ENCODE measurements at places on chromosomes 5 and 9.

- no peak for DNase-seq
Measured at GRCh38 chr9:19998153-19998552, 209.3 kb upstream of the SLC24A2 start.

- no peak for DNase-seq
Measured at GRCh38 chr5:76590027-76590426, 33.2 kb downstream of the F2RL2 start.

DNA sequence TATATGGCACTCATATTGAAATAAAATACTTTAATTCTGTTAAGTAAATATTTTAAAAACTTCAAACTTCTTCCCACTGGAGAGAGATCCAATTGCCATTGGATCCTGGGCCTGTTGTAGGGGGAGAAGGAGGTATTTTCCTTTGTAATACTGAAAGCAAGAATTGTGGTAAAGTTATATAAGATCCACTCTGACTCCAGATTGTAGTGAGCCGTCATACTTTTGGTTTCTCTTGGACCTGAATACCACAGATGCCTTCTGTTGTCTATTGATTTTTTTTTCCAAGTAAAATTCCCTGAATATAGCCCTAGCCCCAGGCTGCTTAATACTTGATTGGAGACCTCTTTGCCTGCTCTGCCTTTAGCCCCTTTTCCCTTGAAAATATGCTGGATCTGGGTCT, 86.9 kb downstream of the ATG10 start:
- DNase-seq: no peak

DNA sequence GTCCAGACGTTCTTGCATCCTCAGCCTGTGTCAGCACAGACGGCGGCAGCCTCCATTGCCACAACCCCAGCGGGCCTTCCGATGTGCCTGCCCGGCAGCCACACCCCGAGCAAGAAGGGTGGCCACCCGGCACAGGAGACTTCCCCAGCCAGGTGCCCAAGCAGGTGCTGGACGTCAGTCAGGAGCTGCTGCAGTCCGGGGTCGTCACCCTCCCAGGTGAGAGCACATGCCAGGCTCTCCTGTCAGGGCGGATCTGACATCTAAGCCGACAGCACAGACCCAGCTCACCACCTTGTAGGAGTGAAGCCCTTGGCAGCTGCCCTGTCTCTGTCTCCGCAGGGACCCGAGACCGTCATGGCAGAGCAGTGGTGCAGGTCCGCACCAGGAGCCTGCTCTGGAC, 48.3 kb upstream of the LRRC14B start:
- no peak for DNase-seq

- no peak for DNase-seq
Measured at GRCh38 chr9:124598048-124598447, 90.8 kb upstream of the NR5A1 start.

DNA sequence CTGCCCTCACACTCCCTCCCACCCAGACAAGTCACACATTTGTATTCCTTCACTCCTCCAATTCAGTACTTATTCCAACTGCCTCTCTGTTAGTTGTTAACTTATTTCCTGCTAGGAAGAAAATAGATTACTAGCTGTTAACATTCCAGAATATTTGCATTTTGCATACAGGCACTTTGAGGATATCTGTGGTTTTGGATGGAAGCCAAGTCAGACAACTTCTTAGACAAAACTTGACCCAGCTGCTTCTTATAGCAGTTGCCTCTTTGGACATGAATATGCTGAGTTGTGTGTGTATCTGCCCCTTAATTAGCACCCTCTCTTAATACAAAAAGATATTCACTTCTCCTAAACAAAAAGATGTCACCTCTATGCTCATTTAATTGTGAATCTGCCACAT, 1280.6 kb upstream of the ACO1 start:
- DNase-seq: no peak

DNA sequence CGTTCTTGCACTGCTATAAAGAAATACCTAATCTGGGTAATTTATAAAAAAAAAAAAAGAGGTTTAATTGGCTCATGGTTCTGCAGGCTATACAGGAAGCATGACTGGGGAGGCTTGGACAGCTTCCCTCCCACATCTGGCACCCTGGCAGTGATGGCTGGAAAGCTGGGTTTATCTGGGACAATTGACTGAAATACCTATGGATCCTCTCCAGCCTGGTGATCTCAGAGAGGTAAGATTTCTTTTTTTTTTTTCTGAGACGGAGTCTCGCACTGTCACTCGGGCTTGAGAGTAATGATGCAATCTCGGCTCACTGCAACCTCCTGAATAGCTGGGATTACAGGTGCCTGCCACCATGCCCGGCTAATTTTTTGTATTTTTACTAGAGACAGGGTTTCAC, 22.7 kb upstream of the UGCG start:
- DNase-seq: no peak

GRCh38 chr5:56549096-56549886, 266.1 kb upstream of the MAP3K1 start:
- no peak for DNase-seq

DNA sequence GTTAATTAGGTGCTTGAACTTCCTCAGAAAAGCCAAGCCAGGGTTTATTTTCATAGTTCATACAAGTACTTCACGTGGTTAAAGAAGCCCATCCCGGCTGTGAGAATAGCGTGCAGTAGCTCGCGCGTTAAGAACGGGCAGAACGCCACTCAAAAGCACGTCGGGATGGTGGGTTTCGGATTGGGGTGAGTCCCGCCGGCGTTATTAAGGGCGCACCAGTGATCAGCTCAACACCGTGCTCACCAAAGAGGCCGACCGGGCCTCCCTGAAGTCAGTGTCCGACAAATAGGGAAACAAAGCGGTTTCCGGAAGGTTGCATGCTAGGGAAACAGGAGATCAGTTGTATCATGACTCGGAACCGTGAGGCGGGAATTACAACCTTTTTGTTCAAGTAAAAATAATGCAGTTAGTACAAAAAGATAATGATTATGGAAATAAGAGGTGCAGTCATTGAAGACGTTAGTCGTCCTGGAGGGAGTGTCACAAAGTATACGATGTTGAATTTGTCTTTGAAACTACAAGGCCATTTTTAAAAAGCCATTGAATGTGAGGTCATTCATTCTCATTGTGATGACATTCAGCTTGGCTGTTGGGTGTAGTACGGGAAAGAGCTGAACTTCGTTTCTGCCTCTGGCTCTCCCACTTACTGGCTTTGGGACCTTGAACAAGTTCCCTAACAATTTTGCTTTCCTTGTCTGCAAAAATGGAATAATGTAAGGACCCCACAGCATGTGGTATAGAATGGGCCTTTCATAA, 992 bp downstream of the SETD9 start:
- DNase-seq: peak; percentile 63

DNA sequence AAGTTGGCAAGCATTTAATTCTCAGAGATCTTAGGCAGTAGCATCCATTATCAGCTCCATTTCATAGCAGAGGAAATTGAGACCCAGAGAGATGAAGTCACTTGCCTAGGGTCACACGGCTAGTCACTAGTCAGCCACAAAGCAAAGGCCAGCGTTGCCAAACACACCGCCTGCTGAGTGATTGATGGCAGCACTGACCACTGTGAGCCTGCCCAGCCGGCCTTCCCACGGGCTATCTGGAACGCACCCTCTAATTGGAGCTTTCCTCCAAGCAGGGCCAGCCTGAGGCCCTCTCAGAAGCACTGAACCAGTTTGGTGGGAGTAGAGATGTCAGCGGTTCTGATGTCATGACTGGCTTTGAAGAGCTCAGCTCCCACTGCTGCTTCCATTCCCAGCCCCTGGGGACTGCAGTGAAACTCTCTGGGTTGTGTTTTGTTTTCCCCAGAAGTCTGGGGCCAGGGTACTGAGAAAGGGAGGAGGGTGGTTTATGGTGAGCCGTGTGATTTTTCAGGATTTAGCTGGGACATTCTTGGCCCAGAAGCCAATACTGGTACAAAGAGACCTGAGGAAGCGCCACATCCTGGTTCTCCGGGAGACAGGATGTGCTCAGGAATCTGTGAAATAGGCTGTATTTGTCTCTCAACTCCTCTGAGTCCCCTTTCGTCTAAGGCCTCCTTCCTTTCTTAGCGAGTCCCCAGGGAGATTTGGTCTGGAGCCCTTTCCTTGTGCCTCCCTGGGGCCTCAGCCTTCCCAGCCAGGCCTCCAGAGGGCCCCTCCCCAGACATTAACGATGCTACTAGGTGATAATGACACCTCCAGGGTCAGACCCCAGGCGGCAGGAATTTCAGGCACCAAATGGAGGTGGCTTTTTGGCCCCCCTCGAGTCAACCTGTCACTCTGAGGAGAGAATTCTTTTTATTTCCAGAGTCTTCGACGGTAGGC, 44.5 kb downstream of the SPRY4 start:
- DNase-seq: no peak

All from ovary (tissue), 10 donors.